ENCODE measurements at places on chromosomes 11 and 22.

- DNase-seq, result no peak
Measured at GRCh38 chr22:25623310-25623734, 58.8 kb downstream of the GRK3 start.

- no peak for DNase-seq
Measured at GRCh38 chr11:29641201-29641600, 375.6 kb downstream of the KCNA4 start.

DNA sequence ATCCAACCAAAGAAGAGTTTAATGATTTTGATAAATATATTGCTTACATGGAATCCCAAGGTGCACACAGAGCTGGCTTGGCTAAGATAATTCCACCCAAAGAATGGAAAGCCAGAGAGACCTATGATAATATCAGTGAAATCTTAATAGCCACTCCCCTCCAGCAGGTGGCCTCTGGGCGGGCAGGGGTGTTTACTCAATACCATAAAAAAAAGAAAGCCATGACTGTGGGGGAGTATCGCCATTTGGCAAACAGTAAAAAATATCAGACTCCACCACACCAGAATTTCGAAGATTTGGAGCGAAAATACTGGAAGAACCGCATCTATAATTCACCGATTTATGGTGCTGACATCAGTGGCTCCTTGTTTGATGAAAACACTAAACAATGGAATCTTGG, 23.9 kb downstream of the KDM4D start:
- DNase-seq, result no peak

DNA sequence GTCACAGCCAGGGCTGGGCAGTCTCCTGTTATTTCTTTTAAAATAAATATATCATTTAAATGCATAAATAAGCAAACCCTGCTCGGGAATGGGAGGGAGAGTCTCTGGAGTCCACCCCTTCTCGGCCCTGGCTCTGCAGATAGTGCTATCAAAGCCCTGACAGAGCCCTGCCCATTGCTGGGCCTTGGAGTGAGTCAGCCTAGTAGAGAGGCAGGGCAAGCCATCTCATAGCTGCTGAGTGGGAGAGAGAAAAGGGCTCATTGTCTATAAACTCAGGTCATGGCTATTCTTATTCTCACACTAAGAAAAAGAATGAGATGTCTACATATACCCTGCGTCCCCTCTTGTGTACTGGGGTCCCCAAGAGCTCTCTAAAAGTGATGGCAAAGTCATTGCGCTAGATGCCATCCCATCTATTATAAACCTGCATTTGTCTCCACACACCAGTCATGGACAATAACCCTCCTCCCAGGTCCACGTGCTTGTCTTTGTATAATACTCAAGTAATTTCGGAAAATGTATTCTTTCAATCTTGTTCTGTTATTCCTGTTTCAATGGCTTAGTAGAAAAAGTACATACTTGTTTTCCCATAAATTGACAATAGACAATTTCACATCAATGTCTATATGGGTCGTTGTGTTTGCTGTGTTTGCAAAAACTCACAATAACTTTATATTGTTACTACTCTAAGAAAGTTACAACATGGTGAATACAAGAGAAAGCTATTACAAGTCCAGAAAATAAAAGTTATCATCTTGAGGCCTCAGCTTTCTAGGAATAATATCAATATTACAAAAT, 13.4 kb downstream of the OR51B4 start:
- DNase-seq, result no peak

DNA sequence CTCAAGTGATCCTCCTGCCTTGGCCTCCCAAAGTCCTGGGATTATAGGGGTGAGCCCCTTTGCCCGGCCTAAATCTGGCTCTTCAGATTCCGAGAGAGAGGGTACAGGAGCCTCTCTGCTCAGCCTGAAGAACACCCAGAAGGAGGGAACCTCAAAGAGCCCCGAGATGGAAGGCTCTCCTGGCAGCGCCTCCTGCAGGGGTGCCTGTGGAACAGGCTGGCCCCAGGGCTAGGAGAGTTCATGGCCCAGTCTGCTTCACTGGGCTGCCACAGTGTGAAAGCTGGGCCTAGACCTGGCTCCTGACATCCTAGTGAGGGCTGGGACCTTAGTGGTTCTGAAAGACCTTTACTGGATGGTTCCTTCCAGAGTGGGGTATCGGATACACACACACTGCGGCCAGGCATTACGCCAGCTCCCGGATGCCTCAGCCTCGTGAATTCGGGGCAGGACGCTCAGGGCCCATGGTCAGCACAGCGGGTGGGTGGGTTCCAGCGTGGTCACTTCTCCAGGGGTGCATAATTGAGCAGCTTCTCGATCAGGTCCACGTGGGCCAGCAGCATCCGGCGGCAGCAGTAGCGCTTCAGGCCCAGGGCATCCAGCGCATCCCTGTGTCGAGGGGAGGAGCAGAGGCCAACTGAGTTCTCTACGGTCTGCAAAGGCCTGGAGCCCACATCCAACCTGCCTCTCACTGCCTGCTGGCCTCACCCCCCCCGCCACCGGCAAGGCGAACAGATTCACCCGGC, 2.3 kb downstream of the POLR2L start:
- no peak for DNase-seq

- DNase-seq, result no peak
Measured at GRCh38 chr11:34976496-34977088, 60.2 kb downstream of the PDHX start.

DNA sequence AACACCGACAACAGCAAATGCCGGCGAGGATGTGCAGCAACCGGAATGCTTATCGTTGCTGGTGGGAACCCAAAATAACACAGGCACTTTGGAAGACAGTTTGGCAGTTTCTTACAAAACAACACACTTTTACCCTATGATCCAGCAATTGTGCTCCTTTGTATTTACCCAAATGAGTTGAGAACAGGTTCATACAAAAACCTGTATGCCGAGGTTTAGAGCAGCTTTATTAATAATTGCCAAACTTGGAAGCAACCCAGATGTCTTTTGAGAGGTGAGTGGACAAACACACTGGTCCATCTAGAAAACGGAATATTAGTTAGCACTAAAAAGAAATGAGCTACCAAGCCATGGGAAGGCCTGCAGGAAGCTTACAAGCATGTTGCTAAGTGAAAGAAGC, 118.9 kb downstream of the CTTN start:
- no peak for DNase-seq

GRCh38 chr11:40129266-40129665, 1330.2 kb downstream of the LRRC4C start:
- DNase-seq, result no peak

DNA sequence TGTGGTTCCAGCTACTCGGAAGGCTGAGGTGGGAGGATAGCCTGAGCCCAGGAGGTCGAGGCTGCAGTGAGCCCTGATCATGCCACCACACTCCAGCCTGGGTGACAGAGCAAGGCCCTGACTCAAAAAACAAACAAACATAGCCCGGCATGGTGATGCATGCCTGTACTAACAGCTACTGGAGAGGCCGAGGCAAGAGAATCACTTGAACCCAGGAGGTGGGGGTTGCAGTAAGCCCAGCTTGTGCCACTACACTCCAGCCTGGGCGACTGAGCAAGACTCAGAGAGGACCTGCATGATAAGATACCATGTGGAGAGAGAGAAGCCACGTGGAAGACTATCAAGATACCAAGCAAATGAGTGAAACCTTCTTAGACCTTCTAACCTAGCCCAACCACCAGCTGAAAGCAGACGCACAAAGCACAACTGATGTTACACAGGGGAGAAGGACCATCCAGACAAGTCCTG, 36.1 kb downstream of the AMBRA1 start:
- no peak for DNase-seq

- no peak for DNase-seq
Measured at GRCh38 chr11:125995313-125995712, 49.5 kb downstream of the VSIG10L2 start.

DNA sequence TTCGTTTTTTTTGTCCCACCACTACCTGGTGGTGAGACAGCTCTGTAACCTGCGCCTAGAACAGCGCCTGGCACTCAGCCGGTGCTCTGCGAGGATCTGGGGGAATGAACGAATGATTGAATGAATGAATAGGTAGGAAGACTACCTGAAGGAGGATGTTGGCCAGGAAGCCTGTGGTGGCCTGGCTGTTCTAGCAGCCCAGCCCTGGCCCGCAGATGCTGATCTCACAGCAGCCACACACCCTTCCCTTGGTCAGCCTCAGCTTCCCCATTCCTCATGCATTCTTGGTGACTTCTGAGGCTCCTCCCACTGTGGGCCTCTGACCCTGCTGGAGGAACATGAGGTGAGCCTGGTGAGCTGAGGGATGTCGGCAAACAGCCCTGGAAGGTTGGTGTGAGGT, 3.7 kb downstream of the TRPM5 start:
- DNase-seq, result no peak

GRCh38 chr11:120925944-120926343, 98.0 kb upstream of the TBCEL start:
- no peak for DNase-seq

- DNase-seq, result no peak
Measured at GRCh38 chr11:57318178-57318577, 6.6 kb downstream of the TNKS1BP1 start.

GRCh38 chr22:42643634-42644421, 3.4 kb upstream of the ATP5MGL start:
- DNase-seq, result no peak

DNA sequence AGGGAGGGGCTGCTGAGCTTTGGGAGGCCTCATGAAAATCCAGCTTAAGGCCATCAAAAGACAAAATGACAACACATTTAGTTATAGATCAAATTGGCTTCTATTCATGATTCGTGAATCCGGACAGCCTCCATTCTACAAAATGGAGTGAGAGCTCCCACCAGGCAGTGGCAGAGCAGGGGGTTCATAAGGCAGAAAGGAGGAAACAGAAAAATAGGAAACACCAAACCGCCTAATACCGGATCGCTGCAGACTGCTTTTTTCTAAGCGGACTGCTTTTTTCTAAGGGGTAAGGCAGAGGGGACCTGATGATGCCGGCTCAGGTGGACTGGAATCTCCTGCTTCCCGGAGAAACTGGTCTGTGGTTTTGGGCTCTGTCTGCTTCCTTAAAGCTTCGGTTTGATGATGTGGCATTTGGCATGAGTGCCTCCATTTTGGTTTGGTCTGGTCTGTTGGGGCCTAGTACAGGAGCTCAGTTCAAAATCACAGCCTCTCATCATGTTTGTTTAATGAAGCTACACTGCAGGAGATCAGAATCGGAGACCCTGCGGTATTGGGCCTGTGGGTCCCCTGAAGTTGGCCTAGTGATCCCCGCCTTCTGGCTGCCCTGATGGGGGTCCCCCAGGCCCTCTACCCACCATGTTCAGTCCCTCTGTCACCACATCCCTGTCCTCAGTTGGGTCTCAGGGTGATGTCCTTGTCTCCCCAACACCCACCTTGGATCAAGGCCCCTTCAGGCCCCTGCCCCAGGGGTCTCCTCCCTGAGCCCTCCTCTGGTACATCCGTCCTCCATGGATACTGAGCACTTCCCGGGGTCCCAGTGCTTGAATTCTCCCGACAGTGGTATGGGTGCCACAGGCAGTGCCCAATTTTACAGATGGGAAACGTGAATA, 1.2 kb downstream of the ALDH3B1 start:
- no peak for DNase-seq

DNA sequence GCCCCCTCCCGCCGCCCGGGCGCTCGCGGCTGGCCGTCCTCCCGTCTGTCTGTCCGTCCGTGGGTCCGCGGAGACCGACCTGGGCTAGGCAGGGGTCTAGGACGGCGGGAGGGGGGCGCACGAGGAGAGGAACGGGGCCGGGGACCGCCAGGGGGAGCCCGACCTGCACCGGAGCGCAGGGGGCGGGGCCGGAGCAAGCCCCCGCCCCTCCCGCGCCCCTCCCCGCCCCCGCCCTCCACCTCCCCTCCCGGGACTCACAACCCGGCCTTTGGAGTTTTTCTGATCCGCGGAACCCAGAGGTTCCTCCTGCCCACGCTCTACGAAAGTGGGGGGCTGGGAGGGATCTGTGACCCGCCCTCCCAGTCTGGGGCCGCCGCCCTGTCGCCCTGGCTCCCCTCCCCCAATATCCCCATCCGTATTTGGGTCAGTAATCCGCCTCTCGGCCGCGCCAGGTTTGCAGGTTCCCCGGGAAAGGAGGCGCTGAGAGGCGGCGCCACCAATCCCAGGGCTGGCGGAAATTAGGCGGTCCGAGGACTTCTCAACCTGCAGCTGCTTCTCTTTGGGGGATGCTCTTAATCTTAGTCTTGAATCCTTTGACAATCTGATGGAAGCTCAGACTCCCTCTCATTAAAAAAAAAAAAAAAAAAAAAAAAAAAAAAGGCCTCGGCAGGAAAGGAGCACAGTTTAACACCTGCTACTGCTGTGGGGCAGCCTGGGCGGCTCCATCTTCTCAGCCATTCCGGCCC, 925 bp upstream of the KCNJ11 start:
- peak; percentile 82 for DNase-seq

DNA sequence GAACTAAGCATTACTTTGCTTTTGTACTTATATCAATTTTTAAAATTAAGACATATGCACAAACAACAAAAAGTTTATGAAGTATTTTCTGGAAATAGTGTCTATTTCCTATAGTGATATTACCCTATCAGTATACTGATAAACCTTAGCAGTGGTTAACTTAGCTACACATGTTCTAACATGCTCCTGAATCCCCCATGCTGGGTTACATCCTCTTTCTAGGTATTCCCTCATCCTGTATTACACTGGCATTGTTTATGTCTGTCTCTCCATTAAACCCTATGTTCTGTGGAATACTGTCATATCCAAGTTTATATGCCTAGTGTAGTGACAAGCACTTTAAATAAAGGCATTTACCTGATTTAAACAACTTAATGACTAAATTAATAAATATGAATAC, 1.8 kb upstream of the FAR1 start:
- no peak for DNase-seq

GRCh38 chr22:49464037-49464436, 363.6 kb downstream of the BRD1 start:
- DNase-seq, result no peak

DNA sequence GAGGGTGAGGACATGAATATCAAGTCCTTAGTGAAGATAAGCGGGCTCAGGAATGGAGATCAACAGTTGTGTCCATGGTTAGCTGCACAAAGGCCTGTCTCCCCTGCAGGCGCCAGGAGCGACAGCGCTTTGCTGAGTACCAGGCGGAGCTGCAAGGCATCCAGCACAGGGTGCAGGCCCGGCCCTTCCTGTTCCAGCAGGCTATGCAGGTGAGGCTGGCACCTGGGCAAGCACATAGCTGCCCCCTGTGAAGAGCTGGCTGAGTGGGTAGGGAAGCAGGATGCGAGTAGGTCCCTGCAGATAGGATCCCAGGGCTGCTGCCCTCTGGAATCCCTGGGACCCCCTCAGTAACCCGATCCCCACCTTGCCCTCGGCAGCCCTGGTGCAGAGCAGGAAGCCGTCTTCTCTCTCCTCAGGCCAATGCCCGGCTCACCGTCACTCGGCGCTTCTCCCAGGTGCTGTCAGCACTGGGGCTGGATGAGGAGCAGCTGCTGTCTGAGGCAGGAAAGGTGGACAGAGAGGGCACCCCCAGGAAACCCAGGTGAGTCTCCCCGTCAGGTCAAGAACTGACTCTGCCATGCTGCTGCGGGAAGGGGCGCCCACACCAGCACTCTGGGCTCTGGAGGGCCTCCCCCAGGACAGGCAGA, 2.6 kb upstream of the SART1 start:
- no peak for DNase-seq

Measured in naive thymus-derived CD8-positive, alpha-beta T cell (primary cell).